Jurkat, Clone E6-1 (cell line): ENCODE measurements at places on chromosomes 13 and 19.
A peak's percentile ranks its signal among the peaks of the same experiment; 100 is the strongest.

DNA sequence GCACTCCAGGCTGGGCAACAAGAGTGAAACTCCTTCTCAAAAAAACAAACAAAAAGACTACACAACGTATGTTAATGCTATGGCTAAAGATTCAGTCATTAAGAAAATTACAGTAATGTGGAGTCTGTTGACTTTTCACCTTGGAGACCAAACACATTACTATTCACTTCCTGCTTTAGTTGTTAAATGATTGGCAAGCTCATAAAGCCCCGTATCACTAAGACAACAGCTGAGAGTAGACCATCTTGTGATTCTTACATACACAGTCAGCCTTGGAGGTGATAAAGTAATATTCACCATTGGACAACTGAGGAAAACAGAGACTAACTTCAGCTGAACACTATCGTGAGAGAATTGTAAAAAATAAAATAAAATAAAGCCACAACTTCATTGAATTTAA is 86.5 kb downstream of the KCTD12 start:
- DNase-seq, result no peak

DNA sequence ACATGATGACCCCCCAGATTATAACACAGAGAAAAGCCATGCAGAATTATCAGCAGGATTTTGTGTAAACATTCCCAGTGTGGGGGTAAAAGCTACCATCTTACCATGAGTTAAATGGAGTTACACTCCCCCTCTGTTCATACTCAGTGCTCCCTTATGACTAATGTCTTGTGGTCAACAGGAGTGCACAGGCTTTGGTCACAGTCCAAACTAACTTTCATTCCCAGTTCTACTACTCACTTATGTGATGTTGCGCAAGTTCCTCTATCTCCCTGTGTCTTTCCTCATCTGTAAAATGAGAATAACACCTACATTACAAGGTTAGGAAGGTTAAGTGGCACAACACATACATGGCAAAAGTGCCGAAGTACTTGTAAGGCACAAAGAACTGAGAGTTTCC is 277.9 kb downstream of the RBM26 start:
- no peak for DNase-seq

DNA sequence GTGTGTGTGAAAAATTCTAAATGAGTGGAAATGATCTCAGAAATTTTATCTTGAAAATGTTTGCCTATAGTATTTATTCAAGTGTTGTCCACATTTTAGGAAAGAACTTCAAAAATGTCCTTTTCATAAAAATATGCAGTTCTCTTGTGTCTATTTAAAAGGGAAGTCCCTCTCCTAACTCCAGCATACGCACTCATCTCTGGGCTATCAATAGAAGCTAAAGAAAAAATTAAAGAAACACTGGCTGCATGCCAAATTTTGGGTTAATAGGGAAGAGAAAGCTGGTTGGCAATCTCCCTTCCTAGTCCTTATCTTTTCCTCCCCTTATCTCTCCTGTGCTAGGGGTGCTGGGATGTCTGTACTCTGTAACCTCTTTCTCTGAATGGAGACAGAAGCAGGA is 313.3 kb downstream of the ENOX1 start:
- no peak for DNase-seq

DNA sequence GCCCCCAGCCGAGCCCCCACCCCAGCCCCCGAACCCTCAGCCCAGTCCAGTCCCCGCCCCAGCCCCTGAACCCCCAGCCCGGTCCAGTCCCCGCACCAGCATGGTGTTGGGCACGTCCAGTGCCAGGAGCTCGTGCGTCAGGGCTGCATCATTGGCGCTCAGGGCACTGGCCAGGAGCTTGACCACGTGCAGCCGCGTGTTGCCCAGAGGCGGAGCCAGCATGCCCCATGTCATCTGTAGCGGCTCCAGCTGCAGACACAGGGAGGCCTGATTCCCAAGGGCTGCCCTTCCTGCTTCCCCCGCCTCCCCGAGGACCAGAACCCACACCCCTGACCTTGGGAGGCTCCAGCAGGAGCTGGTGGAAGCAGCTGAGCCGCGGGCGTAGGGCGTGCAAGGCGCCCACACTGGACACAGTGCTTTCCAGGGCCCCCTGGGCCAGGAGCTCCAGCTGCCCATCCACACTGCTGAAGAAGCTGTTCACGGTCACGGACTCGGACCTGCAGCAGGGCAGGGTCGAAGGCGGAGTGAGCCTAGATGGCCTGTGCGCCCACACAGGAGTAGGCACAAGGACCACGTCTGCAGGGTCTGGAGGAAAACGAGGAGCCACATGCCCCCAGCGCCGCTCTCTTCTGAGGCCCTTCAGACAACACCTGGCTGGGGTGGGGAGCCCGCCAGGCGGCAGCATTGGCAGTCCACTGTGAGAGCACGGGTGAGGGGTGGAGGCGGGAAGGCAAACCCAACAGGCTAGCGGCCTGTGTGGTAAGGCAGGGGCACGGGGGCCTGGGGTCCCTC is 12.8 kb upstream of the TMEM86B start:
- DNase-seq, result no peak

GRCh38 chr13:28357911-28358433 is 137.0 kb downstream of the FLT1 start:
- DNase-seq, result no peak

- DNase-seq, result peak; percentile 83
Observed at GRCh38 chr13:49996161-49996915, 504 bp upstream of the TRIM13 start.

GRCh38 chr13:94602467-94602866 is 810 bp downstream of the GPR180 start:
- DNase-seq, result no peak

DNA sequence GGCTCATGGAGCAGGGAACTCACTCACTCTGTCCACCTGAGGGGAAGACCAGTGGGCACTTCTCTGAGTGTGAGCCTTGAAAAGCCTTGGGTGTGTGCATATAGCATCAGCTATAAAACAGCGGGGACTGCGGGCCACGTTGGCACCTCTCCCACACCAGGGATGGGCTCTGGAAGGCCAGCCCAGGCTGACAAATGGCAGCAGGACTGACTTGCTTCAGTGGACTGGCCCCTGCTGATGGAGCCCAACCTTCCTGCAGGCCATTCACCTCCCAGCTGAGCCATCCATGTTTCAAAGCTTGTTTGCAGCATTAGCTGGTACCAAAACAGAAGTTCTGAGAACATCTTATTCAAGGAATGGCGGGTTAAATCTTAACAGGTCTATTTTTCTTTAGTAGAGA is 21.0 kb downstream of the TSHZ3 start:
- no peak for DNase-seq
